Activated CD4-positive, alpha-beta T cell treated with anti-CD3 and anti-CD28 coated beads for 1 hour (primary cell): ENCODE measurements at places on chromosomes 1 and 21.

GRCh38 chr1:66788231-66788939 lies 12.7 kb downstream of the INSL5 start:
- DNase-seq = no peak

- no peak for DNase-seq
Measured at GRCh38 chr1:26537951-26538352, 8.4 kb downstream of the RPS6KA1 start.

GRCh38 chr1:34143975-34144374 lies 21.1 kb downstream of the CSMD2 start:
- no peak for DNase-seq

DNA sequence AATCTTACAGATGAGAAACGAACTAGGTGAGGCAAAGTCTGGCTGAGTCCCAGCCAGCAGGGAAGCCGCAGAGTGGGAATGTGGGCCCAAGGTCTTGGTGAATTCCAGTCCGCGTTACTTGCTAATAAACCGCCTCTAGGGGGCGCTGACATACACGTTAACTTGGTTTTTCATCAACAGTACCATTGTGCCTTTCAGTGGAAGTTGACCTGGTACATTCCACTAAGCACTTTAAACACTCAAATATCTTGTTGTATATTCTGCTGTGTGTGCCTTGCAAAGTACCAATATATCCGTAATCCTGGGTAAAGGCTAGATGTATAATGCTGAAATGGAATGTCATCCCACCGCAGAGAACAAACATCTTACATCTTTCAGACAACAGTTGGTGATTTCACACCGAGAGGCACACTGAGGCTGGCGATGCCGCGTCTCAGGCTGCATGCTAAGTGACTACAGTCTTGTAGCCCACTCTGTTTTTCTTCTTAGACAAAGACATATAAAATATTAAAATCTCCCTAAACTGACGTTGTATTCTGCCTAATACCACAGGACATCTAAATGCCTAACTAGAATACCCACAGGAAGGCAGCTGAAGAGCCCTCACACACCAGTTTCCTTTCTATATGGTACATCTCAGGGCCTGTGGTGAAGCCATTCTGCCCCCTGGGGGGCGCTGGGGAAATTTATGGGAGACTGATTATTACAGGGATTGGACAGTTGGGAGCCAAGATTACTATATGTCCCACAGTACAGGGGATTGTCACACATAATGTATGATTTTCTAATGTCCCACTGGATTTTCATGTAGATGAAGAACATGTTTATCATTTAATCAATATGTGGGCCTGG lies 49.2 kb upstream of the C1orf198 start:
- peak; percentile 58 for DNase-seq

DNA sequence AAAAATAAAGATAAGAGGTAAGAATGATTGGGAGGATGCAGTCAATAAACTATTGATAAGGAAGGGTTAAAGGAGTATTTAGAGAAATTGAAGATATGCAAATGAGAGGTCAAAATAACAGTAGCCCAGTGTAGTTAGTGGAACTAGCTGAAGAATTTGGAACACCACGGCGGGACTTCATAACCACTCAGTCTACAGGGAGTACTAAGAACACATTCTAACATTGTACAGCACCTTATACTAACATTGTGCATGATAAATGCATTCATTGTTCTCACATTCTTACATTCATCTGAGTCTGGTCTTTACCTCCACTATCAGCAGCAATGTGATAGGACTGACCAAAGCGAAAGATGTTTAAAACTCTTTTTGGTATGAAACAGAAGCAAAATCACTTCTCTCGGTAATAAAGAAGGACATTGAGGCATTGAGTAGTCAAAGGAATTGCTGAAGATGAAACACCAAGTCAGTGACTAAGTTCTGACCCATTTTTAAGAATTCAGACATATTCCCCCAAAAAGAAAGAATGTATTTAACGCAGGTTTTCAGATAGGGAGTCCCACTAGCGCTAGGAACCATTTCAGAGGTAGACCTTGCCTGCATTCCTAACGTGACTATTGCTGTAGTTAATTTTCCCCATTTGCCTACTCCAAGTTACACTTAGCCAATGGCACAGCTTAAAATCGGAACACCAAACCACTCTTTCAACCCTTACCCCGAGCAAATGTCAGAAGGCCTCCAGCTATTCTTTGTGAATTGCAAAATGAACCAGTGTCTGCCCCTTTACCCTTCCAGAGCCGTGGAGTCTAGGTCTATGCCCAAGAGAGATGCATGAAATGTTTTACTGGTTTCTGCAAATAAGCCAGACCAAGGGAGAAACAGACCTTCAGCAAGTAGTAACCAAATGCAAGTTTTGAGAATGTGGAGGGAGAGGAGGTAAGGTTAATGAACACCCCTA lies 108.8 kb upstream of the IRF2BP2 start:
- no peak for DNase-seq

GRCh38 chr1:163744301-163744887 lies 422.6 kb downstream of the NUF2 start:
- DNase-seq = no peak

DNA sequence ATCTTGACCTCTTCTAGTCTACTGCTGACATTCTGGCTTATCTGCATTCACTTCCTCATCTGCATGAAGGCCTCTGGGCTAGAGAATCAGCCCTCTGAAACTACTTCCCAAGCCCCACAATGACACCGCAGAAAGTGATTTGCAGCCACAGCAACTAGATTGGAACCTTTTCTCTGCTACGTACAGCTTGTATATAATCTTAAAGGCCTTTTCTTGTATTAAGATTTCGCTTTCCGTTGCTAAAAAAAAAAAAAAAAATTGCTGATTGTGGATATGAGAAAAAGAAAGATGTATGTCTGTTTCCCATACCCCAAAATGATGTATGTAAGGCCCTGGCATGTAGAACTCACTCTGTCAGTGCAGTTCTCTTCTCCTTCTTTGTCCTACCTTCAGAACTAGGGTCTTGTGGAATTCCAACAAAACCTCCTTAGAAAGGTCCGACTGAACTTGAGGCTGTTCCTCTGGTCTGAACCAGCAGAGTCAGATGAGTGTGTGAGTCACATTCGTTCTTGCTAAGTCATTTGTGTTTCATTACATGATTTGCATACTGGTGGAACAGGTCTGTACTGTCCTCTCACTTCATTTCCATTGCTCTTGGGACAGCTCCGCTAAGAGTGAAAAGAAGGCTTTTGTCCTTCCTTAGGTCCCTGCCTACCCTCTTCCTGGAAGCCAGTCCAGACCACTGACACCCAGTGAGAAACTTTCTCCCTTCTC lies 62.7 kb downstream of the PLPP3 start:
- no peak for DNase-seq

GRCh38 chr21:46289655-46290179 lies 3.6 kb downstream of the YBEY start:
- no peak for DNase-seq

- no peak for DNase-seq
Measured at GRCh38 chr1:238647877-238648276, 738.5 kb upstream of the CHRM3 start.

- no peak for DNase-seq
Measured at GRCh38 chr1:3914331-3914851, 14.3 kb upstream of the C1orf174 start.

GRCh38 chr1:20733360-20733975 lies 965 bp upstream of the SH2D5 start:
- DNase-seq = no peak

DNA sequence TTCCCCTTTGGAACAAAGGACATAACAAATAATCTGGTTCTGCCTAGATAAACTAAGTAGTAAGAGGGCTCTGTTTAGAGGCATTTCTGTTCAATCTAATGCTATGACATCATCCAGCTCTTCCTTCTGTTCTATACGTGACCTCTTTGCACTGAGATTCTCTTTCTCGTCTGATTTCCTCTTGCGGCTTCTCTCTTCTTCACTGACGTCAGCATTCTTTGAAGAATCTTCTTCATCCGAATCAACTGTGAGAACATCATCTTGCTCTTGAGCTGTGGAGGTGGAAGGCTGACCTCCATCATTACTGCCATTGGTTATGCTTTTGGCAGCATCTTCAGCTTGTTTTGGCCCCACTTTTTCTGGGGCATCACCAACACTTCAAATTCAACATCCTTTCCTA lies 130.4 kb downstream of the HS2ST1 start:
- no peak for DNase-seq

DNA sequence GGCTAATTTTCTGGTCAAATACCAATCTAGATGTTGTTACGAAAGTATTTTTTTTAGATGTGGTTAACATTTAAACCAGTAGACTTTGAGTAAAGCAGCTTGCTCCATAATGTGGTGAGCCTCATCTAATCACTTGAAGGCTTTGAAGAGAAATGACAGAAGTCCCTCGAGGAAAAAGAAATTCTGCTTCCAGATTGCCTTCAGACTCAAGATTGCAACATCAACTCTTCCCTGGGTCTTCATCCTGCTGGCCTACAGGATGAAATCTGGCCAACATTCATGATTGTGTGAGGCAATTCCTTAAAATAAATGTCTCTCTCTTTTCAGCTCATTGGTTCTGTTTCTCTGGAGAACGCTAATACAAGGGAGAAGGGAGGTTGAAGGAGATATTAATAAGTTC lies 32.5 kb upstream of the SSX2IP start:
- no peak for DNase-seq

DNA sequence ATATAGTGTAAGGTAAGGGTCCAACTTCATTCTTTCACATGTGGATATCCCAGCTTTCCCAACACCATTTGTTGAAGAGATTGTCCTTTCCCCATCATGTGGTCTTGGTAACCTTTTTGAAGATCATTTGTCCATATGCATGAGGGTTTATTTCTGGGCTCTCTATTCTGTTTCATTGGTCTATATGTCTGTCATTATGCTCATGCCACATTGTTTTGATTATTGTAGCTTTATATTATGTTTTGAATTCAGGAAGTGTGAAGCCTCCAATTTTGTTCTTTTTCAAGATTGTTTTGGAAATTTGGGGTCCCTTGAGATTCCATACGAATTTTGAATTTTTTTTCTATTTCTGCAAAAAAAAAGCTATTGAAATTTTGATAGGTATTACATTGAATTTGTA lies 15.2 kb upstream of the RCSD1 start:
- no peak for DNase-seq

DNA sequence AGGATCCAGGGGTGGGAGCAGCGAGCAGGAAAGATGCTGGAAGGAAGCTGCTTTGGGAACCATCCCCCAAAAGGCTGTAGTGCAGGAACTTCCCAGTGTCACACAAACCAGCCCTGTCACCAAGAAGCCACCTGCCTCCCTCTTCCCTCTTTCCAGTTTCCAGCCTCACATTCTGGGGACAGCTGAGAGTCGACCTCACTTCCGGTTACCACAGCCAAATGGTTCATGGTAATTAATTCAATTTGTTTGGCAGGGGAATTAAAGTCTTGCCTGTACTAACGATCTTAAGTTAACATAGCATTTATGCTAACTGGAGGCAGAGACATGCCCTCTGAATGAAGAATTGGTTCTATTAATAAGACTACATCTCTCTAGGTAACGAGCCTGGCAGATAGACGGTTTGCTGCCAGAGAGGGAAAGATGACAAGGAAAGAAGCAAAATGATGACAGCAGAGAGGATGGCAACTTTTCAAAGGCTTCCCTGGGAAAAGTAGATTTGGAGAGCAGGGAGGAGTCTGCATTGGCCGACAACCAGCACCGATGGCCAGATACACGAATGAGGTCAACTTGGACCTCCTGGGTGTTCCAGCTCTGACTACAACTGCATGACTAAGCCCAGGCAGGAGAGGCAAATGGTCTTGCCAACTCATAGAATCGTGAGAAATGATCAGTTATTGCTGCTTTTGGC lies 64.1 kb downstream of the TMCO4 start:
- no peak for DNase-seq

- no peak for DNase-seq
Measured at GRCh38 chr1:59096501-59096900, 200.4 kb upstream of the FGGY start.

GRCh38 chr1:35901235-35901634 lies 18.2 kb downstream of the AGO1 start:
- DNase-seq = no peak

DNA sequence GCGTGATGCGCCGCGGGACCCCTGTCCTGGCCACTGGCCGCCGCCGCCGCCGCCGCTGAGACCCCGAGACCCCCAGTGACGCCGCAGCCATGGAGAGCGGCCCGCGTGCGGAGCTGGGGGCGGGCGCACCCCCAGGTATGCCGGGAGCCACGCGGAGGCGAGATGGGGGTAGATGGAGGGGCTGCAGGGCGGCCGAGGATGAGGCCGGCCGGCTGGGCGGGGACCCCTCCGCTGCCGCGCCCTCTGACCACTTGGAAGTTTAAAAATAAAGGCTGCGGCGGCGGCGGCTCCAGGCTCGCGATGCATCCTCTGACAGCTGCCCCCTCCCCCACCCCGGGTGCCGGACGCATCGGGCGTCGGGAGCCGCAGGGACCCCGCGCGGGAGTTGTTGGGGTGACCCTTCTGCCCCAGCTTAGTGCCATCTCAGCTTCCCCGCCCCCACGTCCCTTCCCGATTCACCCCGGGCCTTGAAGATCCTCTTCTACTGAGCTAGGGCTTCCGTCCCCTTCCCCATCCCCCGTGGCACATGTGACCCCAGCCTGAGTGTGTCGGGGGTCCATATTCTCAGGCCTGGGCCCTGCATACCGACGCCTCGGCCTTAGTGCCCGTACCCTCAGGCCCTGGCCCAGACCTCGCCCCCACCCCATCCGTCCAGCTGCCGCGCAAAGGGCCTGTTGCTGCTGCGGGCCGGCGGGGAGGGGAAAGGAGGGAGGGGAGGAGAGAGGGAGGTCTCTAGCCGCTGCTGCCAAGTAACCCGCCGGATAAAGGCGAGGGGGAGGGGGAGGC lies 562 bp downstream of the MAP7D1 start:
- no peak for DNase-seq

DNA sequence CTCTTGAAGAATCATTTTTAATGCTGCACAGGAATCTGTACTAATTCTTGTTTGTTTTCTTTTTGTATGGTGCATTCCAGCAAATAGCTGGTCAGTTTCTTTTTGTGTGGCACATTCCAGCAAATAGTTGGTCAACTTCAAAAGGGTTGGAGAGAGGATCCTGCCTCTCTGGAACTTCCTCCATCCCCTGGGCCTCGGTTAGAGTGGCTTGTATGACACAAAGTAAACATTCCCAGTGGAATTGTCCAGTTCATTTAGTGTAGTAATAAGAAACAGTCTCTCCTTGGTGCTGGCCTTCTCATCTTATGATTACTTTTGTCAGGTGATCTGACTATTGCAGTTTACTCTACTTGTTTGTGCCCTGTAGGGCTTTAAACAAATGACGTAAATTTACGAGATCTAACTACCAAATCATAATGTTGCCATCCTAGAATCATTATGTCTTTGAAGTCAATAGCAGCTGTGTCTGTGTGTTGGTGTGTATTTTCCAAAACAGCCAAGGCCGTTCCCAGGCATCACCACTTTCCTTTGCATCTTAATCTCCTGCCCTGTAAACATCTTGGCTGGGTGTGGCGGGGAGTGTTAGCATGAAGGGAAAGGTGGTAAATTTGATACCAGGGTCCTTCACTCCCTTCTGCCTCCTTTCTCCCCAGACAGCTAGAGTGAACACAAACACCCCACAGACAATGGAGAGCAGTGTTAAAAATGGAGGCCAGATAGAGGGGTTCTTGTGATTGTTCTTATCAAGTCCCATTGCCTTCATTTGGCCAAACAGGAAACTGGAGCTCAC lies 77.9 kb downstream of the CDC7 start:
- DNase-seq = no peak

- DNase-seq = no peak
Measured at GRCh38 chr1:113250161-113250560, 140.2 kb upstream of the MAGI3 start.
